ENCODE measurements at places on chromosomes 16 and 17.
A peak's percentile ranks its signal among the peaks of the same experiment; 100 is the strongest.

DNA sequence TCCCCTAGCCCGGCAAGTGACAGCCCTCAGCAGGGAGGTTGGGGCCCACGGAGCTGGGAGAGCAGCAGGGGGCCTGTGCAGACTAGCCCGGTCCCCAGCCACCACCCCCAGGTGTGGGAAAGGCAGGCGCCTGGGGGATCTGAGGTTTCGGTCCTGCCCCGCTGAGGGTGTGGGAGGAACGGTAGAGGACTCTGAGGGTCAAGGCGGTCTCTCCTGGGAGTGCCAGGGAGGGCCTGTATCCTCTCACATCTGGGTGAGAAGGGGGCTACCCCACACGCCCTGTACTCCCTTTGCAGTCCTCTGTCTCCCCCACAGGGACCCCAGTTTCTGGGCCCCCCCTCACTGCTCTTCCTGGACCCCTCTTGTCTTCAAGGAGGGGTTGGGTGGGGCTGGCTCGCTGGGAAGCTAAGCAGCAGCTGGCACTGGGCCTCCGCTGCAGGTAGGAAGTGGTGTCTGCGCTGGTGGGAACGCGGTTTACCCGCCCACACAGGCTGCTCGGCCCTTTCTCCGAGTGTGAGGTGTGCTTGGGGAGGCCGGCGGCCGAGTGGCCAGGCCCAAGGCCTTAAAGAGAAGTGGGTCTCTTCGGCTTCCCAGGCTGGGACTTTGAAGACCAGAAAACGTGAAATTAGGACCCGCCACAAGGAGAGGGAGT, 15.4 kb downstream of the CD7 start:
- DNase-seq, result no peak

DNA sequence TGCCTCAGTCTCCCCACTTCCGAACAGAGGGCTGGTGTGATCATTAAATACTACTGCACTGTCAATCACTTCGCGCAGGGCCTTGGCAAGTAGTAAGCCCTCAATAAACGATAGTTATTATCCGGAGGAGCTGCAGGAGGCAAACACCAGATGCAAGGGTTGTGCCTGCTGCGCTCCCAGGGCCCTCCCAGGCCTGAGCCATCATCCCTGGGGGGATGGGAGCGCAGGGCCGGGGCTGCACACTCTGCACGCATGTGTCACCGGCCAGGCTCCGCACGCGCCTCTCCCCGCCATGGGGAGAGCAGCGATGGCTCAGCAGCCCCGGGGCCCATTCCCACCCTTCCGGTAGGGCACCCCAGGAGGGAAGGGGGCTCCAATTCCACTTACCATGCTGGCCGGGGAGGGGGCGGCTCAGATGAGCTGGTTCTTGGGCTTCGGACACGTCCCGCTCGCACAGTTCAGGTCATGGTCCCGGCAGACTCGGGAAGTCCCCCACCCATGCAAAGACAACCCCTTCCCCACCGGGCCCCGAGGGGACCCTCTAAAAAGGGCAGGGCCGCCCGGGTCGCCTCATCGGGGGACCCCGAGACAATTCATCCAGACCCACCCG, 681 bp downstream of the XPO6 start:
- no peak for DNase-seq

GRCh38 chr16:83952940-83953795, at the start of gene OSGIN1:
TSS of gene OSGIN1 (plus strand) at chr16:83953240. CDS start at chr16:83957672, 4,432 bp downstream.
- peak; percentile 76 for DNase-seq

DNA sequence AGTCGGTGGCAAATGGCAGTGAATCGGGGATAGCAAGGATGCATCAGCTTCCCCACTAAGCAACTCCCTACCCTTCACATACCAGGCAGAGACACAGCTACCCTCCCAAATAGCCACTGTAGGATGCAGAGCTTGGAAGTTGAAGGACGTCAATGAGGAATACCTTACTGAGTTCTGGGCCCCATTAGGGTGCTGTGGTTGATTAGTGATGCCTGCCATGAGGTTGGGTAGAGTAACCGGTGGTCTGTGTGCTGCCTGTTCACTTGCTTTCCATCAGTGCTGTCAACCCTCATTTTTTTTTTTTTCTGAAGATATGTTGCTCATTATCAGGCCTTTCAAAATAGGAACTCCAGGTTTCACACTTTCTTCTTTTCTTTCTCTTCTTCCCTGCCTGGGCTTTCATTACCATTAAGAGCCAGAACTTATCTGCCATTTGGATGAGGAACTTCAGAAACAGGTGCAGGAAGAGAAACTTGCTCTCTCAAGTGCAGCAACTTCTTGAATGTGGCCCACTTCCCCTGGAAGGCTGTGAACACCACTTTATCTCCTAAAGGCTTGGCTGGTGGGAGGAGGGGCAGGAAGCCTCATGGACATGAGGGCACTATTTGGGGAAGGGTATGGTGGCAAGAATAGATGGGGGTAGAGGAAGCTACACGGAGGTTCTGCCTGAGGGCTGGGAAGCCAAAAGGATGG, 183.5 kb downstream of the NTN1 start:
- no peak for DNase-seq

GRCh38 chr17:59284317-59284716, 47.1 kb upstream of the YPEL2 start:
- no peak for DNase-seq

GRCh38 chr17:17808706-17809432, 27.9 kb downstream of the SREBF1 start:
- DNase-seq, result no peak

- no peak for DNase-seq
Measured at GRCh38 chr16:6048017-6048416, 950.4 kb upstream of the EEF2KMT start.

Measured in C1 segment of cervical spinal cord (tissue), 14 donors.